ENCODE measurements at places on chromosomes 16 and 17.

DNA sequence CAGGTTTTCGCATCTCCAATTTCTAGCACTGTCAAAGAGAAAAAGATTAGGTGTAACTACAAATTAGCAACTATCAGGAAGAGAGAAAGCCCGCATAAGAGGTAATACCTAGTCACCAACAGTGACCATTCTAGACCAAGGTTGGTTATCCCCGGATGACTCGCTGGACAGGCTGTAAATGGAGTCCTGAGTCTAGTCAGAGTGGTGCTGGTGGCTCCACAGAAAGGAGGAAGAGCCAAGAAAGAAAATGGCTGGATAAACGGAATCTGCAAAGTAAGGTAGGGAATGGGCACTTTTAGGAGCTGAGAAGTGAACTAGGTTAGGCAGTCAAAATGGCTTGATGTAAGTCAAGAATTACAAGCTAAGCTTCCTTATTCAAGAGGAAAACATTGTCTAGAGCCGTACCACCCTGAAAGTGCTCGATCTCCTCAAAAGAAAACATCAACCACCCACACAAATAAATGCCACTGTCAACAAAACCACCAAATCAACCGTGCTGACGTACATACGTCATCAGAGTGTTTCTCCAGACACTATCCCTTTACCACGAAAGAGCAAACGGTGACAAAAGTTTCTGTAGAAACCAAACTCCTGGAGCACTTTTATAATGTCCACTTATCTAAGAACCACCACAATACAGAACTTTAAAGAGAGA, 2.2 kb downstream of the GSPT1 start:
- peak; percentile 3 for DNase-seq

DNA sequence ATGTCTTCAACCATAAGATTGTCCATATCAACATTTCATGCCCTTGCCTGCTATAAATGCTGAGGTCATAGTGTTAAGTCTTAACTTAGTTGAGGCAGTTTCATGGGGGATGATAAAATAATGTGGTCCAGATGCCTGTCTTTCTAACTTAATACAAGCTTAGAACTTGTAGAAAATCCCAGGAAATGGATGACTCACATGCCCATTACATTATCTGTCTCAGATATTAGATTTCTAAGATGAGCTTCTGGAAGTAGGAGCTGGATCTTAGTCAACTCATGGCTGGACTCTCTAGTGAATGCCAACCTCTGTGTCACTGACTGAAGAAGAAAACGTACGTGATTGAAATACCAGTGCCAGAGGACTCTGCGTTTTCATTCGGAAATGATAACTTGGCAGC, 797.5 kb upstream of the EEF2KMT start:
- peak; percentile 26 for DNase-seq

- DNase-seq: no peak
Measured at GRCh38 chr17:65515959-65516948, 45.2 kb downstream of the AXIN2 start.

GRCh38 chr17:47315451-47316266, 8.1 kb upstream of the EFCAB13 start:
- DNase-seq: peak; percentile 61

DNA sequence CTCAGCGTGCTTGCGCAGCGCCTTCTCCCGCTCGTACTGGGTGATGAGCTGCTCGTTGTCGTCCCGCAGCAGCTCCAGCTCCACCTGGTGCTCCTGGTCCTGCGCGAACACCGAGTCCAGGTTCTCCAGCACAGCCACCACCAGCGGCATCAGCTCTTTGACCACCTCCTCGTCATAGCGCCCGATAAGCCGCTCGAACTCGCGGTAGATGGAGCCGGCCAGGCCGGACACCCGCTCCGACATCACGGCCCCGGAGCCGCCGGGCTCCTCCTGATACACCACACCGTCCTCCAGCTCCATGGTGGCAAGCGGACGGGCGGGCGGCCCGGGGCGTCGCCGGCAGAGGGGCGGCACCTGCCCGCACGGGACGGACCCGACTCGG, 320 bp downstream of the SPAG9 start:
- DNase-seq: peak; percentile 24

- DNase-seq: peak; percentile 32
Measured at GRCh38 chr16:89442588-89442987, 47.8 kb downstream of the ANKRD11 start.

DNA sequence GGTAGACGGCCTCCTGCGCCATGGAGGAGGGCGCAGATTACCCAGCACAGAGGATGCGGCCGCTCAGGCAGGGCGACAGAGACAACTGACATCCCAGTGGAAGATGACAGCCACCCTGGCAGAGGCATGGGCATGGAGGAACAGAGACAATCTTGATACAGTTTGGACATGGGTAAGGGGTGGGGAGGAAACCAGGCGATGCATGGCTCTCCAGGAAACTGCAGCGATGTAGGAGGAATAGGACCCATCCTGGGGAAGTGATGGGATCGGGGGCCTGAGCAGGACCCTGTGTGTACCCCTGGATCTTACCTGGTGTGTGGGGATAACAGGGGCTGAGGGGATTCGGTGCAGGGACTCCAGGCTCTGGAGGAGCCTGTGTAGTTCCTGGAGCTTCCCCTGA, 4.6 kb downstream of the OSBPL7 start:
- DNase-seq: no peak

- no peak for DNase-seq
Measured at GRCh38 chr17:9151091-9151490, 129.8 kb downstream of the NTN1 start.

- DNase-seq: no peak
Measured at GRCh38 chr17:7932483-7932891, 481 bp downstream of the CNTROB start.

GRCh38 chr17:17766077-17766743, 70.6 kb downstream of the SREBF1 start:
- DNase-seq: no peak

- DNase-seq: no peak
Measured at GRCh38 chr16:12680531-12680930, 123.2 kb downstream of the CPPED1 start.

DNA sequence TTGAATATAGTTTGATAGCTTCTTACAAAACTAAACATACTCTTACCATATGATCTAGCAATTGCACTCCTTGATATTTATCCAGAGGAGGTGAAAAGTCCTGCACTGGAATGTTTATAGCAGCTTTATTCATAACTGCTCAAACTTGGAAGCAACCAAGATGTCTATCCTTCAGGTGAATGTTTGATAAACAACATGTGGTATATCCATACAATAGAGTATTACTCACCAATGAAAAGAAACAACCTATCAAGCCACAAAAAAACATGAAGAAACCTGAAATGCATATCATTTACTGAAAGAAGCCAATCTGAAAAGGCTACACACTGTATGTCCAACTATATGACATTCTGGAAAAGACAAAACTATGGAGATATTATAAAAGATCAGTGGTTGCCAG, 16.1 kb downstream of the STAT3 start:
- DNase-seq: no peak

DNA sequence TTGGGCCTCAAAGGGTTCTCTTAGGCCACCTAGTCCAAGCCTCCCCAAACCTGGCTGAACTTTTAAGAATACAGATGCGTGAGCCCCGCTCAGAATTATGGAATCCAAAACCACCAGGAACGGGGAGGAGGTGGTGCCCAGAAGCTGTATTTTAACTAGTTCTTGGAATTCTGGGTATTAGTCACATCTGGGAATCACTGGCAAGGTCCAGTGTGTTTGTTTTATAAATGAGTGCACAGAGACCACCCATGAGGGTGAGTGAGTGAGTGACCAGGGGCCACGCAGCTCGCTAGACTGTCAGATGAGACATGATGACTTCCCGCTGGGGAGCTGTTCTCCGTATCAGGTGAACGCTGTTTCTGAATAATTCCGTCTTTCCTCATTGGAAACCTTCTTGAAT, 14.2 kb downstream of the KLHL36 start:
- DNase-seq: no peak

- DNase-seq: no peak
Measured at GRCh38 chr16:87076950-87077749, 240.0 kb downstream of the C16orf95 start.

DNA sequence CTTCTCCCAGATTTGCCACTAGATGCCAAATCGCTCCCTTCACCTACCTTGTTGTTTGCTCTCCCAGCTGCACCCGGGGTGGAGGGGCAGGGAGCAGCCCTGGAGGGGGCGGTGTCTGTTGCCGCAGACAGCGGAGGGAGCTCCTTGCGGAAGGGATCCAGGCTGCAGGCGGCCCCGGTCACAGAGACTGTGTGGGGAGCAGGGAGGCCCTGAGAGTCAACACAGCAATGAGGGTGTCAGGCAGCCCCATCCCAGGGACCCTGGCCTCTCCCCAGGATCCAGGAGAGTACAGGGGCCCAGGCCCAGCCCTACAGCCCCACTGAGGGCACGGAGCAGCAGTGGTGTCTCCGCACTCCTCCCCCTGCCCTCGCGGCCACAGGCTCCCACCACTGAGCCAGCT, 50.5 kb upstream of the CHMP6 start:
- no peak for DNase-seq

GRCh38 chr17:79188048-79188447, 113.4 kb downstream of the ENGASE start:
- DNase-seq: no peak

DNA sequence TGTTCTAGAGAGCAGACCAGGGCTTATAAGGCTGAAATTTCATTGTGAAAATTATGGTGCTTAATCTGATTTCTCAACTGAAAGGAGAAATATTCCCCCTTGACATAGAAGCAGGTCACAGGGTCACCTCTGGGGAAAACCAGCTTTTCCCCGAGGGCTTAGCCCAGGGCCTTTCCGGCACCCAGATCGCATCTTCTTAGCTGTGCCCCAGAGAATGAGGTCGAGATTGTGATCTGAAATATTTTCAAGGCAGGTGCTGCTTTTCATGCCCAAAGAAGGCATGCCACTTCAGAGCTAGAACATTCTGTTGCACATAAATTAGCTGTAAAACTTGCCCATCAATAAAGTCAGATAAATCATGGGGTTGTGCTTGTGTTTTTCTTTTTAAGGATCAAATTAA, 25.4 kb upstream of the ARHGAP17 start:
- no peak for DNase-seq

- no peak for DNase-seq
Measured at GRCh38 chr17:65551267-65552040, 10.0 kb downstream of the AXIN2 start.

DNA sequence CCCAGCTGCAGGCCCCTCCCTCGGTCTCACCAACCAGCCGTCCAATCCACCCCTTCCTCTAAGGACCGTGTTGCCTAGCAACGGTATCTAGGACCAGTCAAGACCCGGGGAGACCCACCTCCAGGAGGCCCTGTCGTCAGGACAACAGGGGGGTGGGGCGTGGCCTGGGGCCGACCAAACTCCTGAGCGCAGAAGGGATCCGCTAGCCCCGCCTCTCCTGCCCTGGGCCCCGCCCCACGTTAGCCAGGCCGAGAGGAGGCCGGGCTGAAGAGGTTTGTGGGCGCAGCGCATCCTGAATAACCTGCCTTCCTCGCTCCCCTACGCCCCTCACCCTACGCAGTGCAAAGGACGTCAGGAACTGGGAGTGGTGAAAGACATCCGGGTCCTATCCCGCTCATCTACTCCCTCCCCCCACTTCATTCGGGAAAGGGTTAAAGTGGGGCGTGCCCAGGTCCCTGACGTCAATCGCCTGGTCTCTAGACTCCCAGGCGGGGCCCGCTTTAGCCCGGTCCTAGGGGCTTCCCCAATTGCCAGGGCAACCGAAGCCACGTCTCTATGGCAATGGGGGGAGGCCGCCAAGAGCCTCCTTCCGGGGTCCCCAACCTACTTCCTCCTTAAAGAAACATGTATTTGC, 14.7 kb downstream of the DLG4 start:
- DNase-seq: no peak

GRCh38 chr17:6100891-6101500, 30.8 kb downstream of the WSCD1 start:
- no peak for DNase-seq

GRCh38 chr17:76492989-76493501, 8.2 kb downstream of the RHBDF2 start:
- DNase-seq: peak; percentile 22

DNA sequence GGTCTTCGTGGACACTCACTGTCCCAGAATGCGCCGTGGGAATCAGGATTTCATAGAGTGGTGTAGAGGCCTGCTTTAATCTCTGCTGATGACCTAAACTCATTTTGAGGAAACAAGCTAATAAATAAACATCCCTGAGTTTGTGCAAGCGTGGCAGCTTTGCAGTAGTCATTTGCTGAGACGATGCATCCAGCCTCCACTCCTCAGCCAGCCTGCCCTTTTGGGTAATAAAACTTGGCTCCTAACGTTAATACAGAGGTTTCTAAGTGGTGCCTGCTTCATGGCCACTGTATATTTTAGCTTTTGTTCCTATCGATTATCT, 1.3 kb downstream of the DGKE start:
- no peak for DNase-seq

DNA sequence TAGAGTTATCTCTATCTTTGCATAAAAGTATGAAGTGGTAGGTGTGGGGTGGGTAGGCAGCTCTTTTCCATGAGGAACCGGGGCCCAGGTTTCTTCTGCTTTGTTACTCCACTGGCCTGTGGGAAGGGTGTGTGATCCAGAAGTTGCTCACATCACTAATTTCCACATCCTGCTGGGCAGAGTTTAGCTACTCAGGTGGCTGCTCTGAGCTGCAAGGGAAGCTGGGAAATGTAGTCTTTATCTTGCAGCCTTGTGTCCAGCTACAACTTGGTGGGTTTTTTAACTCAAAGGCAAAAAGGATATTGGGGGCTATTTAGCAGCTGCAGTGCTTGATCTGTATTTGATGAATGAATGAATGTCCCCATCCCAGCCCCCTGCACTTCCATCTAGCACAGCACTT, 335.3 kb downstream of the SNX29 start:
- DNase-seq: no peak

GRCh38 chr17:21019976-21020586, 22.7 kb downstream of the USP22 start:
- no peak for DNase-seq

DNA sequence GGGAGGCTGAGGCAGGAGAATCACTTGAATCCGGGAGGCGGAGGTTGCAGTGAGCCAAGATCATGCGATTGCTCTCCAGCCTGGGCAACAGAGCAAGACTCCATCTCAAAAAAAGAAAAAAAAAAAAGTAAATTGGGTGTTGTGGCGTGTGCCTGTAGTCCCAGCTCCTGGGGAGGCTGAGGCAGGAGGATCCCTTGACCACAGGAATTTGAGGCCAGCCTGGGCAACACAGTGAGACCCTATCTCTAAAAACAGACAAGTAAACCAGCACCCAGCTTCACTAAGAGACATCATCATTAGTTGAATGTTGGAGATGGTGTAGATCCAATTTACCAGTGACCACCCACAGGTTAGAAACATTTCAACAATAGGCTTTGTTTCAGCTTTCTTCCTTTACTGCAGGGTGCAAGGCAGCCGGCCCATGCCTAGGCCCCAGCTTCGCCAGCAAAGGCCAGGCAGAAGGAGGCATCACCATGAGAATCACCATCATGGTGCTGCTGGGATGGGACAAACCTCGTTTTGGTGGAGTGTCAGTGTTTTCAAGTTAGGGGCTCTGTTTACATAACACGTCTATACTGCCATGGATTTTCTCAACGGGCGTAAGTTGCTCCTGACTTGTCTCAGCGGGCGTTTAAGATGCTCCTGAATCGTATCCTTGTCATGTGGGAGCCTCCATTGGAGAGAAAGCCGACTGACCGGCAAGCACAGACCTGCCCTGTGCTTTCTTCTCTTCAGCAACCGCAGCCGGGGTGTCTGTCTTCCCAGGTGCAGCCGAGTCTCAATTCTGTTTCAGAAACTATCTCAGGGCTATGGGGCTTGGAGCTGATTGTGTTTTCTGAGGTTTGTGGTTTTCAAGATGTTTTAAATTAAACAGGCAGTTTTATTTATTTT, 7.3 kb downstream of the TCF25 start:
- no peak for DNase-seq

- no peak for DNase-seq
Measured at GRCh38 chr16:53018834-53019416, 33.8 kb downstream of the CHD9NB start.

Data from kidney glomerular epithelial cell (primary cell).